ENCODE measurements at places on chromosomes 3 and 15.

DNA sequence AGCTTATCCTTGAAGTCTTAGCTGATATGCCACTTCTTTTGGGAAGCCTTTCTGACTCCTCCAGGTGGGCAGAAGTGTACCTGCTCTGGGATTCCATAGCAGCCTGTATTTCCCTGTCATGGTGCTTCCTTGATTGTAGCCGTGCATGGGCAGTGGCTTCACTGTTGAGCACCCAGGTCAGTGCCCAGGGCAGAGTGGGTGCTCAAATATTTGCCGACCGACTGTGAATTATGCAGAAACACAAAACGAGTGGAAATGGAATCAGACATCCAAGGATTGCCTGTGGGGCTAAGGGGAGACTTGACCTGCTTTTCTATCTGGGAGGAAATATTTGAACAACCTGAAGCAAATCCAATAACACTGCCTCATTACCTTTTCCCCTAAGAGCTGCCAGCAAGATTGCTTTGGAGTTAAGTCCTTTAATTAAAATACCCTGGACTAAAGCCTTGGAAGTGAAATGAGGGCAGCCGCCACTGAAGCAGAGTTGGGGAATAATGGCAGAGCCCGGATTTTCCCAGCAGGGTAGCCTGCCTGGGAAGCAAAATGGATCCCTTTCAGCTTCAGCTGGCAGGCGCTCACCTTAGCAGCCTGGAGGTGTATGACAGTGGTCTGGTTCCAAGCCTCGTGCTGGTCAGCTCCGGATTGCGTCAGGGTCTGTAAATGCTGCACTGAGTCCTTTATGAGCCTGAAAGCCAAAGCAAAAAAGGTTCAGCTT, 14.9 kb downstream of the ACOX2 start:
- no peak for DNase-seq

GRCh38 chr3:9402410-9403228, 5.2 kb downstream of the SETD5 start:
- no peak for DNase-seq

DNA sequence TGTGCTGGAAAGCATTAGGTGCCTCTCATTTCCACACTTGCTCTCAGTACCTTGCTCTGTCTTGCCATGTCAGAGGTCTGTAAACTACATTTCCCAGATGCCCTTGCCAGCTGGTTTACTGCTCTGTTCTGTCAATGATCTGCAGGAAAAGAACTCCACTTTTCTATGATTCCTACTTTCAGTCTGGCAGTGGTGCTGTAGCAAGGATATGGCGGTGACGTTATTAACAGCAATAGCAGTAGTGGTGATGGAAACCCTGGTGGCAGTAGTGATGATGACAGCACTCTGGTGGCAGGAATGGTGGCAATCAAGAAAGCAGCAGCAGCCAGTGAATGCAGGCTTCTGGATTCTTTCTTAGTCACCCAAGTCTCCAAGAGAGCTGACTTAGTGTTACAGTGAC, 665.2 kb downstream of the DIPK2A start:
- DNase-seq, result no peak

DNA sequence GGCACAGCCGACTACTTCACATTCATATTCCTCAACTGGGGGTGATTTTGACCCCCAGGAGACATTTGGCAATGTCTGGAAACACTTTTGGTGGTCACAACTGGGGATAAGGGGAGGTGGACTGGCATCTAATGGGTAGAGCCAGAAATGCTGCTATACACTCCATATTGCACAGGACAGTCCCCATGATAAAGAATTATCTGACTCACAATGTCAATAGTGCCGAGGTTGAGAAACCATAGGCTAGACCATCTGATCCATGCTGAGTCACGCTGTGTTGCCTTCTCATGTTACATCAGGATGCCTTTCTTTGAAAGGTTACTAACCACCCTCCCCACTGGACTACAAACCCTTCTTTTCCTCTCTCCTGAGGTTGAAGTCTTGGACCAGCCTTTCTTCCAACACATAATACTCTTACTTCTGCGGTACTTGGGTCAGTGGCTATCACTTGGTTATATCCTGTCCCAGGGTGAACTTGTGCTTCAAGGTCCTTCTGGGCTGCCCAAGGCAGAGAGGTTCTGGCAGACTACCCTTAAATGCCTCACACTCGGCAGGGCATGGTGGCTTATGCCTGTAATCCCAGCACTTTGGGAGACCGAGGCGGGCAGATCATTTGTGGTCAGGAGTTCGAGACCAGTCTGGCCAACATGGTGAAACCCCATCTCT, 68.8 kb downstream of the CTNNB1 start:
- DNase-seq, result peak; percentile 94

DNA sequence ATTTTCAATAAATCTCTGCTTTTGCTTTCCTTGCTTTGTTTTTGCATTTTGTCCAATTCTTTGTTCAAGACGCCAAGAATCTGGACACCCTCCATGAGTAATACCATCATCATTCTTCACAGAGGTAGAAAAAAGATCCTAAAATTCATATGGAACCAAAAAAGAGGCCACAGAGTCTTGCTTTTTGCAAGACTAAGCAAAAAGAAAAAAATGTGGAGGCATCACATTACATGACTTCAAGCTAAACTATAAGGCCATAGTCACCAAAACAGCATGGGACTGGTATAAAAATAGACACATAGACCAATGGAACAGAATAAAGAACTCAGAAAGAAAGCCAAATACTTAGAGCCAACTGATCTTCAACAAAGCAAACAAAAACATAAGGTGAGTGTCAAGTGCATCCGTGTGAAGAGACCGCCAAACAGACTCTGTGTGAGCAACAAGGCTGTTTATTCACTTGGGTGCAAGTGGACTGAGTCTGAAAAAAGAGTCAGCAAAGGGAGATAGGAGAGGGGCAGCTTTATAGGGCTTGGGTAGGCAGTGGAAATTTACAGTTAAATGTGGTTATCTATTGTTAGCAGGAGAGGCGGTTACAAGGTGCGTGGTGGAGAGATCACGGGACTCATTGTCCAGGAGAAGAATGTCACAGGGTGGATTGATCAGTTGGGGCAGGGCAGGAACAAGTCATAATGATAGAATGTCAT, 10.9 kb downstream of the STRIT1 start:
- DNase-seq, result no peak

GRCh38 chr15:90071220-90071807, 31.0 kb downstream of the IDH2 start:
- DNase-seq, result peak; percentile 48

- no peak for DNase-seq
Measured at GRCh38 chr3:74463515-74463914, 150.9 kb downstream of the CNTN3 start.

- no peak for DNase-seq
Measured at GRCh38 chr3:44066806-44067205, 174.9 kb upstream of the TOPAZ1 start.

DNA sequence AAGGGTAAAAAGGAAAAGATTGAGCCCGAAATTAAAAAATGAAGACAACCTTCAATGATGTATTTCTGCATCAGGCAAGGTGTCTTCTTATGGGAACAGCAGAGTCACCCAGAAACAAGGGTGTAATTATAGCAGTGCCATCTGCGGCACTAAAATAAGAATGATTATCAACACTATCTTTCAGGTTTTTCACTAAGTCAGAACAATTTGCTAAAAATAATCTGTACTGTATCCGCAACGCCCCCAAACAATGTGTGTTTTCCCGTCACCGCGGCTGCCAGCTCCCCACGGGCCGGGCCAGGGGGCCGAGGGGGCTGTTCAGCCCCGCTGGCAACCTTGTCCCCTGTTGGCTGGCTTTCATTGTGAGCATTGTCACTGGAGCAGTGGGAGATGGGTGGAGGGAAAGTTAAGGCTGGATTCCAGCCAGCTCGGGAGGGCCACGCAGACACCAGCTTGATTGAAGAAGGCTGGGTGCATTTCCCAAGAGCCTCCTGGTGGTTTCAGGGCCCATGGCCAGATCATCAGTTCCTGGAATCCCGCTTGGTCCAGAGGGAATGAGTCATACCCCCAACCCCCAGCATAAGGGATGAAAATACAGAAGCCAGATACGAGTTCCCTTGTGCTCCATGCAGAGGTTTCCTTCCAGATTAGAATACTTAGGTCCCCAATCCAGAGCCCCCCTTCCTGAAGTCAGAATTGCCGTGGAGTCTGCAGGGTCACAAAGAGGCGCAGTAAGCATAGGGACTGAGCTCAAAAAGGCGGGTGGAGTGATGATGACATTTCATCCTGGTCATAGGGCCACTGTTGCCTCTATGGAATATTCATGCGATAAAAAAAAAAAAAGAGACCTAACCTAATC, 90.2 kb upstream of the KLF13 start:
- peak; percentile 83 for DNase-seq

DNA sequence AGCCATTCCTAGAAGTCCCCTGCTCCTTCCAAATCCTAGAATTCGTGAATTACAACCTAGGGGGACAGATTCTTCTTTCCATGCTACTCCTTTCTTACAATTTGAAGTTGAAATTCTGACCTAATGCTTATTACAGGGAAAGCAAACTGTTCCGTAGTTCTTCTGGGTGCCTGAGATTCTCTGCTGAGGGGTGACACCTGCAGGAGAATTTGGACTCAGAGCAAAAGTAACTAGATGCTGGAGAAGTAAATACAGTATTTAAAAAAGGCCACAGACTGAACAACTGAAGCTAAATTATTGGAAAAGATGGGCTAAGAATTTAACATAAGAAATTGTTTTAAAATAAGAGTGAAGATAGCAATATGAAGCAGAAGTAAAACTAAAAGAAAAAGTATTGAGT, 37.9 kb downstream of the ACAD9 start:
- no peak for DNase-seq

- DNase-seq, result no peak
Measured at GRCh38 chr3:142664819-142665218, 59.0 kb upstream of the TRPC1 start.

DNA sequence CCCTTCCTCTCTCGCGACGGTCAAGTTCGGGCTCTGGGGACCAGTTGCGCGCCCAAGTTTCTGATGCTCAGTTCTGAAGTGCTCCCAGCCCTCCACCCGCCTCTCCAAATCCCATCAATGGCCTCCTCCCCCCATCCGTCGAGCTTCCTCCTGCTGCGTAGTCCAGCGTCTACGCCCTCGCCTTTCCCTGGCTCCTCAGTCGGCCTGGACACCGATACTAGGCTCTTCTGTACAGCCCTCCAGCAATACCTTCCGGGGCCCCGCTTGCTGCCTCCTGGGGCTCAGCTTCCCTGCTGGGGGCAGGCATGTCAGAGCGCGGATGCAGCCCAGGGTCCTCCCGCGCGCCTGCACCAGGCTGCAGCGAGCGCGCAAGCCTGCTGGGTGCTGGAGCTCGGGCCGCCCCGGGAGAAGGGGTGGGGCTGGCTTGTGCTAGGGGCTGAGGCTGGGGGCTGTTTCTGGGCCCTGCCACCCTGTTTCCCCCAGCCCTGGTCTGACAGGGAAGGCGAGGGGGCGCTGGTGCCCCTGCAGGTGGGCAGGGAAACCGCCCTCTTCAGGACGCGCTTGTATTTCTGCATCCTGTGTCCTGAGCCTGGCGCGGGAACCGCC, 353.3 kb upstream of the SUCLG2 start:
- DNase-seq, result no peak

- no peak for DNase-seq
Measured at GRCh38 chr15:51054535-51054934, 40.2 kb downstream of the TNFAIP8L3 start.

DNA sequence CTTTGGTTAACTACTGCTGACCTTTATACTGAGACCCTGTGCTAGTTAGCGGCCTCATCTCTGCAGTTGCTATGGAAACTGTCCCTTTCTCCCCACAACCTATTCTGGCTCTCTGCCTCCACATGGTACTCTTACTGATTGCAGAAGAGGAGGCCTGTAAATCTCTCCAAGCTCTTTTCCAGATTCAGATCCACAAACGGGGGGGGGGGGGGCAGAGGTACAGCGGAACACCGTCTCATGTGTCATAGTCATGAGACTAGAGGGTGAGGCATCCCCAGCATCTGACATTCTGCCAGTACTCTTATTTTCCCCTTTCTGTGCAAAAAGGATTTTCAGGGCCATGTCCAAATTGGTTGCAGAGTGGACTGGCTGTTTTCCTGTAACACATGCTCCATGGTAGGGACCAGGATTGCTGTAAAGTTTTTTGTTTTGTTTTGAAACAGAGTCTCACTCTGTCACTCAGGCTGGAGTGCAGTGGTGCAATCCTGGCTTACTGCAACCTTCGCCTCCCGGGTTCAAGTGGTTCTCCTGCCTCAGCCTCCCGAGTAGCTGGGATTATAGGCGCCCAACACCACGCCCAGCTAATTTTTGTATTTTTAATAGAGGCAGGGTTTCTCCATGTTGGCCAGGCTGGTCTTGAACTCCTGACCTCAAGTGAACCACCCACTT, 8.3 kb upstream of the MAP1A start:
- no peak for DNase-seq

- no peak for DNase-seq
Measured at GRCh38 chr15:29690765-29691475, 131.3 kb downstream of the TJP1 start.

DNA sequence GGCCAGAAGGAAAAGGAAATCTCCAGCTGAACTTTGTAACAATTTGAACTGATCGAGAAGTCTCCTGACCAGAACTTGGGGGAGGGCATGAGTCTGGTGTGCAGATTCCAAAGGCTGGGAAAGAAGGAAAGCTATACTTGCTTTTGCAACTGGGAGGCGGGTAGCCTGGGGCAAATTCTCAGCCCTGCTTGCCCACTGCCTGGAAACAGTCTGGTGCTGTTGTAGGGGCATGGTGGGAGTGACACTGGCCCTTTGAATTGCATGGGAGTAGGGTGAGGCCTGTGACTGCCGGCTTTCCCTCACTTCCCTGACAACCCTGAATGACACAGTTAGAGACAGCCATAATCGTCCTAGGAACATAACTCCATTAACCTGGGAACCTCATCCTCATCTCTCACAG, 114.0 kb upstream of the POU1F1 start:
- no peak for DNase-seq

GRCh38 chr3:45972534-45973402, 22.9 kb downstream of the FYCO1 start:
- DNase-seq, result peak; percentile 83
